Thymus (tissue), 14 donors: ENCODE measurements at places on chromosomes 4 and X. TPM values are rescaled to one million over a fixed set of nuclear protein-coding genes. Genes with fewer than 3 reads are reported as not detected.

GRCh38 chr4:55447108-55447708 lies 51.5 kb downstream of the TMEM165 start:
- no peak for DNase-seq

- DNase-seq, result no peak
Observed at GRCh38 chrX:16587836-16588235, 62.1 kb upstream of the S100G start.

DNA sequence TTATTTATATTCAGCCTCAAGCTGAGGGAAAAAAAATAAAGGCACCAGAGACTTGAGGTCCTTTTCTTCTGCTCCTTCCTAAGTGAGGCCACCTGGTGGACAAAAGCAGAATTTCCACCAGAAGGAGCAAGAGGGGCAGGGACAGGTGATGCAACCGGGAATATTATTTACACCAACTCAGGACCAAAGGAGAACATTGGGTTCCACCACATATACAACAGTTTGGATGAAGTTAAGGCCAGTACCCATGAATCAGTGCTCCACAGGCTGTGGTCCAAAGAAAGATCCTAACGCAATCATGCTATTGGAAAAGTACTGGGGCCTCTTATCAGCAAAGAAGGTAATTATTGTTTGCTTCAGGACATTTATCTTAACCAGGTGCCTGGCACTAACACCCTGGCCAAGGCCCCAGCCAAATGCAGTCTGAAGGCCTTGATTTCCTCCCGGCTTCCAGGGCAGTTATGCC lies 57.4 kb downstream of the TSC22D3 start:
- no peak for DNase-seq

- DNase-seq, result no peak
Observed at GRCh38 chr4:89820010-89820409, 17.0 kb downstream of the SNCA start.

GRCh38 chr4:150782921-150783320 lies 201.0 kb downstream of the MAB21L2 start:
- no peak for DNase-seq

GRCh38 chr4:113537628-113538027 lies 223.9 kb downstream of the CAMK2D start:
- no peak for DNase-seq

- peak; percentile 39 for DNase-seq
Observed at GRCh38 chrX:135086197-135086854, 34.0 kb downstream of the ETDB start.

- DNase-seq, result no peak
Observed at GRCh38 chr4:13371048-13371447, 113.1 kb downstream of the RAB28 start.

DNA sequence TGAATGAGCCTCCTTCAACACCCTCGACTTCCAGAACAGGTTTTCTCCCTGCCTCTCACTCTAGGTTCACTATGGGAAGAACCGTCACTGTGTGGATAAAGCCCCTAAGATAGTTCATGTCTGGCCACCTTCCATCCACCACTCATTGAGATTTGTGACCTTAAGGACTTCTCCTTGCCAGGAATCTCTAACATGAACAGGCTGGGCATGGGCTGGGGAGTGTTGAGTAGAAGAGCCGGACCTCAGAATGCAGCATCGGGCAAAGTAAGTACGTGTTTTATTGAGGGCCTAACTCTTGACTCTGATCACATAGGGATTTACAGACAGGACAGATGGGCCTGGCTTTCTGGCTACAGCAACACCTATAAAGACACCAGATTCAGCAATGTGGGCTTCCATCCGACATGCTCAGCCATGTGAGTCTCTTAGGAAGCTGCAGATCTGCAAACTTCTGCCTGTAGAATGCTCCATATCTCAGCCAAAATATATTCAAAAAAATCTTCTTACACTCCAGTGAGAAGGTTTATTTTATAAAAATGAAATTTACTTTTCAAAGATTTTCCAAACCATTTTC lies 26.4 kb upstream of the TRIM60 start:
- no peak for DNase-seq

GRCh38 chr4:141614878-141615586 lies 21.4 kb upstream of the IL15 start:
- no peak for DNase-seq

DNA sequence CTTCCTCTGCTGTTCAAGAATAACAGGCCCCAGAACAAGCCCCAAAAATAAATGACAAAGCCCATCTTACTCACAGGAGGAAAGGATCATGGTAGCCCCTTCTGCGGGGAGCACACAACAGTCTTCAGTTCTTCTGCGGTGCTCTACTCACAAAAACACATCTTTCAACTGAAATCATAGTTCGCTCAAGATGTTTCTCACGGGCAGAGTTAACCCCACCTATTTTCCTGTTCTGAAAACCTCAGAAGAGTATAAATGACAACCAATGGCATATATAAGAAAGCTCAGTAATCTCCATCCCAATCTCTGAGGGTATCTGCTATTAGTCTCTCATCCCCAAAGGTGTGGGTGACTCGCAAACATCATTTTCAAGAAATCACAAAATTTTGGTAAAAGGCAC lies at the start of gene TXK:
TSS of gene TXK (minus strand) at position 170 of the 400 bp plus-strand sequence. CDS start at position 90, 80 bp downstream.
- DNase-seq, result peak; percentile 64

GRCh38 chr4:139918591-139918990 lies 235.4 kb downstream of the MAML3 start:
- no peak for DNase-seq

- no peak for DNase-seq
Observed at GRCh38 chr4:20127626-20128025, 124.1 kb upstream of the SLIT2 start.

- DNase-seq, result no peak
Observed at GRCh38 chrX:131621650-131622049, 77.8 kb downstream of the OR13H1 start.

- DNase-seq, result no peak
Observed at GRCh38 chrX:3362956-3363355, 16.5 kb upstream of the MXRA5 start.

DNA sequence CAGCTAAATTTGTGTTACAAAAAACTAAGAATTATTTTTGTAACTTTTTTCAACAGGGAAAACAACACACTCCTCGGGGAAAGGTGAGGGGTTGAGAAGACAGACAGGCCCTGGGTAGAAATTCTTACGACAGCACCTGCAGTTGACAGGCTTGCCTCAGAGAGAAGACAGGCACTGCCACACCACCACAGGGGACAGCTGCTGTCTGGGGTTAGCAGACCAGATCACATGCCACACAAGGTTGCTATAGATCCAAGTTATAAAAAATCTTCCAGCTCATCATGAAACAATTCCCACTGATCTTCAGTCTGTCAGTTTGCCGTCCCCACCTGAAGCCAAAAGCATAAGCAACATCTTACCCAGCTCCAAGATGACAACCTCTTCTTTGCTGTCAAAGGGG lies 143.2 kb upstream of the ZCCHC13 start:
- no peak for DNase-seq

GRCh38 chr4:36213977-36214376 lies 30.3 kb downstream of the ARAP2 start:
- DNase-seq, result no peak

GRCh38 chrX:48466696-48467095 lies 3.4 kb downstream of the SLC38A5 start:
- DNase-seq, result no peak

- no peak for DNase-seq
Observed at GRCh38 chr4:1242506-1243450, 6.2 kb downstream of the CTBP1 start.

- no peak for DNase-seq
Observed at GRCh38 chr4:25889589-25890503, 24.2 kb upstream of the SMIM20 start.

GRCh38 chr4:93635943-93636342 lies 192.6 kb upstream of the ATOH1 start:
- DNase-seq, result no peak

- no peak for DNase-seq
Observed at GRCh38 chr4:87316961-87317360, 5.7 kb downstream of the HSD17B13 start.

- DNase-seq, result no peak
Observed at GRCh38 chrX:42087960-42088359, 164.6 kb upstream of the CASK start.

DNA sequence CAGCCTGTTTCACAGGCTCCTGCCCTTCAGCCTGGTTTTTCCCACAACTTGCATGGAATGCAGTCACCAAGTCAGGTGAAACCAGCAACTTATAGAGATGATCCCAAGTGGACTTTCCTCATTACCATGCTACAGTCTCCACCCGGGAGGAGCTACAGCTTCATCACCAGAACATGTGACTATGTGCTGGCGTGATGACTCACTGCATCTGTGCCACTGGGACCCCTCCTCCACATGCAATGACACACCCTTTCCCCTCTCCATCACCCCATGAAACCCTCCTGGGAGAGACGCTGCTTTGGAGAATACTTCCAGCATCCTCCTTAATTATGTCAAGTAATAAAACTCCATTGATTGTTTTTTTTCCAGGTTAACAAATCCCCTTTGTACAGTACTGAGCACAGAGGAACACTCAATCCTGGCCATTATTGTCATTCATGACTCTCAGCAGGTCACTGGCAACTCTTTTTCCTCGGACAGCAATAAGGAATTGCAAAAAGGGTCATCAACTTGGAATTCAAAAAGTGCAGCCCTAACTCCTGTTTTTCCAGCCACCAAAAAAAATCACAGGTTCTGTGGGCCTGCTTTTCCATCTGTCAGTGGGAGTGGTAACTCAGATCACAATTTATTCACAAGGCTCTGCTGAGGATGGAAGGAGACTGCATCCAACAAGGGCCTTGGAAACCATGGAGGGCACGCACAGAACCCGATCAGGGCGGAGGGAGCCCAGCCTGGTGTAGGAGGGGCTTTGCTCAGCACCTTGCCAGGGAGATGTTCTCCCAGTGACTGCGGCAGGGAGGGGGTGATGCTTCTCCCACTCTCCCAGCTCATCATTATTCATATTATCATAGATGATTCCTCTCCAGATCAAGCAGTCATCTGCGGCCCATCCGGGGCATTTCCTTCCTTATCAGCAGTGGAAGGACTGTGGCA lies 17.4 kb downstream of the QDPR start:
- DNase-seq, result no peak

- no peak for DNase-seq
Observed at GRCh38 chr4:1523033-1523432, 116.8 kb upstream of the NKX1-1 start.

DNA sequence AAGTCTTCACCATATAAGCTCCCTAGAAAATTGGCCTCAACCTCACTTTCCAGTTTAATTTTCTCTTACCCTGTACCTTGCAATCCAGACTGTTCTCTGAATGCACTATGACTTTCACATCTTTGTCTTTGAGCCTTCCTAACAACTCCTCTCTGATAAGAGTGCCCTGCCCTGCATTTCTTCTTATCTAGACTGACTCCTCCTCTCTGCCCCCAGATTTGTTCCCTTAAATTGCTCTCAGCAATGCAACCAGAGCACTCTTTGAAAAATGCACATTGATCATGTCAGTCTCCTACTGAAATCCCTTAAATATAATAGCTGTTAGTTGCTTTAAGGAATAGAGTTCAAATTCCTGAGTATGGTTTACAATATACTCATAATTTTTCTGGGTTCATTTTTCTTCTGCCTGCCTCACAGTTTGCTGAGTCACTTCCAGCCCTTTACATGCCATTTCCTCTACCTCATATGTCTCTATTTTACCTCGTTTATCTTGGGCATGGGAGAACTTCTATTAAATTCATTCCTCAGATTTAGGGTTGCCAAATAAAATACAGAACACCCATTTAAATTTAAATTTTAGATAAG lies 582.7 kb upstream of the AADAT start:
- no peak for DNase-seq

- no peak for DNase-seq
Observed at GRCh38 chrX:37378830-37379229, 29.7 kb downstream of the PRRG1 start.

Gene MAGEC1
- not detected for total RNA-seq

Gene CLCN5
- total RNA-seq, result 2.6 TPM

Gene ZNF718
- total RNA-seq, result 7.5 TPM

Gene BEND2
- not detected for total RNA-seq

Gene RNF128
- 0.90 TPM for total RNA-seq

Gene HS3ST1
- 1.5 TPM for total RNA-seq

Gene GPR50
- total RNA-seq, result not detected

Gene SYP
- total RNA-seq, result 14.4 TPM

Gene FAM50A
- 29.8 TPM for total RNA-seq

Gene FAM9C
- total RNA-seq, result not detected

Gene AFP
- total RNA-seq, result 1.3 TPM

Gene IL3RA
- total RNA-seq, result 4.9 TPM

Gene TREX2
- 0.38 TPM for total RNA-seq

Gene AREG
- 0.42 TPM for total RNA-seq

Gene RLIM
- total RNA-seq, result 25.3 TPM

Gene WWC2
- total RNA-seq, result 1.5 TPM

Gene SPATA4
- not detected for total RNA-seq

Gene FREM3
- total RNA-seq, result 0.71 TPM

Gene PABPC5
- 0.24 TPM for total RNA-seq
